Activated naive CD4-positive, alpha-beta T cell treated with anti-CD3 and anti-CD28 coated beads, Interleukin-2, amount 50 U/mL, for 16 hours (primary cell): ENCODE measurements at places on chromosomes 3 and 15.

DNA sequence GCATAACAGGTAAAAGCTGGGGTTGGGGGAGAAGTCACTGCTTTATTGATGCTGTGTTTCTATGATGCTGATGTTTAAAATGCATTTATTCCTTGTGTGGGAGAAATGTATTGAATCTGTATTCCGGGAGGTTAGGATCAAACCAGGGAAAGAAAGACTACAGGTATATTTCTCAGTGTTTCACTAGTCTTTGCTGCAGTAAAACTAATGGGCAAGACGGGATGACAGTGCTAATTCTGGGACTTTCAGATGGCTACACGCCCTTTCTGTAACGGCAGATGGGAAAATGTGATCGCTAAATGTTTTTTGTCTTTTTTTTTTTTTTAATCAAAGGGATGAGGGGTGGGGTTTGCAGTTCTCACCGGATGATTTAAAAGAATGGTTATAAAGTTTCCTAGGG lies 393 bp downstream of the CNTN6 start:
- no peak for DNase-seq

GRCh38 chr3:192812743-192813383 lies 85.5 kb upstream of the FGF12 start:
- no peak for DNase-seq

DNA sequence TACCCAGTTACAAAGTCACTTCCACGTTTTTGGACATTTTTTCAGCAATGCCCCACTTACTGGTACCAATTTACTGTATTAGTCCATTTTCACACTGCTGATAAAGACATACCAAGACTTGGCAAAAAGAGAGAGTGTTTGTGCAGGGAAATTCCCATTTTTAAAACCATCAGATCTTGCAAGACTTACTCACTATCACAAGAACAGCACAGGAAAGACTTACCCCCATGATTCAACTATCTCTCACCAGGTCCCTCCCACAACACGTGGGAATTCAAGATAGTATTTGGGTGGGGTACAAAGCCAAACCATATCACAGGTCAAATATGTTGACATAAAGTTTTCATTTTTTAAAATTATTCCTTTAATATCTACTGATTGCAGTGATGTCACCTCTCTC lies 16.2 kb upstream of the ABI3BP start:
- DNase-seq: no peak

DNA sequence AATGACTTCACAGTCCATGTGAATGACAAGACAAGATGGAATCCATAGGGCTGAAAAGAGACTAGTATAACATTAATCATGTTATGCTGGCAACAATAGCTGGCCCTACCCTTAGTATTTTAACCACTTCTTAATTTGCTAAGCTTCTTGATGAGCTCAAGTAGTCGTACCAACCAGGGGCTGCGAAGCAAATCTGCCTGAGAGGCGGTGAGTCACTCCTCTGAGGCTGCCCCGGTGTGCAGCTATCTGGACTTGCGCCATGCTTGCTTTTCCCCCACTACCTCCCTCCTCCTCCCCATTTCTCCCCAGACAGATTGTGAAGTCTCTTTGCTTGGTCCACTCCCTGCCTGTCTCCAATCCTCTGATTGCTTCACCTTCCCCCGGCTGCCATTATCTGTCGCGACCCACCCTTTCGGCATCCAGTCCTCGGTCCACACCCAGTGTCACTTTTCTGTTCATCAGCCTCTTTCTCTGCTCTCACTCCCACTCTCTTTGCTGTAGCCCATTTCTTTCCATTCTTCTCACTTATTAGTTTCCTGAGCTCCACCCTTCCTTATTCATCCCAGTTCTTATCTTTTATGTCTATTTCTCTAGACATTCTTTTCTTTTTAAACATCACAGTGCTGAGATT lies 42.7 kb downstream of the DUT start:
- no peak for DNase-seq

GRCh38 chr3:123660900-123661299 lies 76.0 kb upstream of the HACD2 start:
- no peak for DNase-seq

GRCh38 chr3:15823092-15823491 lies 25.3 kb upstream of the ANKRD28 start:
- no peak for DNase-seq

- DNase-seq: no peak
These were observed 197.5 kb upstream of the BCL6 start for GRCh38 chr3:187942658-187943241.

- no peak for DNase-seq
These were observed 89.6 kb downstream of the MITF start for GRCh38 chr3:69828817-69829216.

DNA sequence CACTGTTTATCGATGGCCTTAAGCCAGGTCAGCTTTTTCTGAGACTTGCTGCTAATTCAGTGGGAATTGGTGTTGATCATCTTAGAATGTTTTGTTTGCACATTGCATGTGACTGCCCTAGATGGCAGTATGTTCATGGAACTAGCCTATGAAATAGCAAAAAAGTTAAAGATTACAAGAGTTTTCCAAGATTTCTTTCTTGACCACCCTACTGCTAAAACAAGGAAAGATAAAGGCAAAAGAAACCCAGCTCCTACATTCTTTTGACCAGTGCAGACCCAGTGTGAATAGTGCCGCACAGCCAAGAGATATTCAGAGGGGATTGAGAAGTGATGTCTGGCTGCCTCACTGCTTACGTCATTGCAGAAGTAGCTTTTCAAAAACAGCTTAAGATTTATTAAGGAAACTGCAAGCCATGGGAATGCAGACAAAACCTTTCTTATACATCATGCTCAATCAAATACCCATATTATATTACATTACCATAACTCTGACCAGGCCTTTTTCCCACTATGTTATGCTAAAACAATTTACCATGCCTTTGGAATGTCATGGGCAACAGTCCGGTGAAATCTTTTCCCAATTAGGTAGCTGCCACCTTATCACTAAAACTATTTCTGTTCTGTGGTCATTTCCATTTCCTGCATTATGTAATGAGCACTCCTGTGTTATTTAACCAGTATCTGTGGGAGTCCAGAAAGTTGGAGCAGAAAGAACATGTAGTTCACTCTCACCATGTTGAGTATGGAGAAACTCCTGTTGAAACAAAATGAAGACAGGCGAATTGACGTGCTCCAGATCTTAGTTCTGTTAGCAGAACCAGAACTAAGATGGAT lies 6.0 kb downstream of the PHLDB2 start:
- no peak for DNase-seq

GRCh38 chr3:15754047-15754446 lies 43.7 kb downstream of the ANKRD28 start:
- DNase-seq: no peak

- DNase-seq: no peak
These were observed 3.1 kb upstream of the A4GNT start for GRCh38 chr3:138135146-138135832.

- DNase-seq: no peak
These were observed 49.4 kb upstream of the UBE2E1 start for GRCh38 chr3:23756206-23756840.

GRCh38 chr3:65481085-65481484 lies 557.6 kb downstream of the MAGI1 start:
- no peak for DNase-seq

- no peak for DNase-seq
These were observed 384.8 kb downstream of the CNTN6 start for GRCh38 chr3:1477669-1478068.

- no peak for DNase-seq
These were observed 16.7 kb downstream of the MIX23 start for GRCh38 chr3:122366379-122366749.

DNA sequence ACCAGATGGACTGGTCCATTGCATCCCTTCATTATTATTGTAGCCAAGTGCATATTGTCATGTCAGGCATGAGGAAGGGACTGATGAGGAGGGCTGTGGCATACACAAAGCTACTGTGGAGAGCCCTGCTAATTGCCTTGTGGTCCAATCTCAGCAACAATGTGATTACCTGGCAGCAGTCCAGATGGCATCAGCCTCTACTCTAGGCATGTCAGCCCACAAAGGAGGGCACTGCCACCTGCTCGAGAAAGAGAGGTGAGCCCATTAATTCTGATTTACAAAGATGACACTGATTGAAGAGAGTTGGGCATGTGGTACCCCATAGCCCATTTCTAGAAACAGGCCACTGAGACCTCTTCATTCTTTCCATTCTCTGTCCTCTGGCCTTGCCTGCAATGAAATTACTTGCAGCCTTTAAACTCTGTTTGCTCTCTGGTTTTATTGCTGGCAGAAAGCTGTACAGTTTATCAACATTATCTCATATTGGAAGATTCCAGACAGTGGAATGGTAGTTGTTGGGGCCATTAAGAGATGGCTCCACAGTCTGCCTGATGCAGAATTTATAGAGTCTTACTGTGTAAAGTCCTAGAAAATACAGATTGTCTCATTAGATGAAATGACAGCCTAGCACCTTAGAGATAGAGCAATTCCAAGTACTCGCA lies 307.7 kb downstream of the ARPP21 start:
- DNase-seq: no peak

GRCh38 chr3:171049861-171050444 lies 23.4 kb upstream of the SLC2A2 start:
- peak; percentile 28 for DNase-seq

GRCh38 chr15:77543159-77543882 lies 89.4 kb downstream of the LINGO1 start:
- DNase-seq: peak; percentile 83

DNA sequence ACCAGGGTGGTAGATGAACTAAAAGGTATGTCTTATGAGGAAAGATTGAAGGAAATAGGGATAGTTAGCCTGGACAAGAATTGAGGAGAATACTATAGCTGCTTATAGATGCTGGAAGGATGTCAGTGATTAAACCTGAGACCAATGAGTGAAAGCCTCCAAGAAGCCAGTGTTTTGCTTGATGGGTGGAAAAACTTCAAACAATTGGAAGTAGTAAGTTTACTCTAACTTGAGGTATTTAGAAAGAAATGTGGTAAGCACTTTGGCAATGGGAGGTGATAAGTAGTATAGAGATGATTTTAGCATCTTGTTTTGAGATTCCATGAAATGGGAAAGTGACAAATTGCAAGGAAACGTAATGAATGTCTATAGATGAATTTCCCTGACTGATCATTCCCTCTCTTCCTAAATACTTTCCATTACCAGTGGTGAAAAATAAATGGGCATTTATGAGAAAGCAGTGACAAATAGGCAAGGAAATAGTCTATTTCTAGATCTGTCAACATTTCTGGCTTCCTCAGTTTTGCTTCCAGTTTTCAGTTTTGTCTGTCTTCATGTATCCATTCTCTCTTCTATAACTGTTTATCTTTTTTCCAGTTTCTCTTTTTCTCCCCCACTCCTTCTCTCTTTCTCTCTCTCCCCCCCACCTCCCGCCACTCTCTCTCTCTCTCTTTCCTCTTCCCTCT lies 19.2 kb downstream of the SLC15A2 start:
- DNase-seq: no peak

- DNase-seq: no peak
These were observed 29.8 kb upstream of the FAH start for GRCh38 chr15:80123034-80123433.

DNA sequence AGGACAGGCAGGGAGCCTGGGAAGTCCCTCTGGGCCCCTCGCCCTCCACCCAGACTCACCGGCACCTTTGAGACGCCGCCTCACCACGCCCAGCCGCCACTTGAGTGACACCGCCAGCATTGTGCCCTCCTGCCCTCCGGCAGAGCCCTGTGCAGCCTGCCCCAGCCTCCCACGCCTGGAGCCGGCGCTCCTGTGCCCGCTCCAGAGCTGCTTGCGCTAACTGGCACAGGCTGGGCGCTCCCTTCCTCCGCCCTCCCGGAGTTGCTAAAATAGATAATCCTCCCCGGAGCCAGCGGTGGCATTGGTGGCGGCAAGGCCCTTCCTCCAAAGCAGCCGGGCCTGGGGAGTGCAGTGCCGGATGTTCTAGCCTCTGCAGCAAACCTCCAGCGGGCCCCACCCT lies 15.7 kb upstream of the GRIP2 start:
- DNase-seq: no peak

DNA sequence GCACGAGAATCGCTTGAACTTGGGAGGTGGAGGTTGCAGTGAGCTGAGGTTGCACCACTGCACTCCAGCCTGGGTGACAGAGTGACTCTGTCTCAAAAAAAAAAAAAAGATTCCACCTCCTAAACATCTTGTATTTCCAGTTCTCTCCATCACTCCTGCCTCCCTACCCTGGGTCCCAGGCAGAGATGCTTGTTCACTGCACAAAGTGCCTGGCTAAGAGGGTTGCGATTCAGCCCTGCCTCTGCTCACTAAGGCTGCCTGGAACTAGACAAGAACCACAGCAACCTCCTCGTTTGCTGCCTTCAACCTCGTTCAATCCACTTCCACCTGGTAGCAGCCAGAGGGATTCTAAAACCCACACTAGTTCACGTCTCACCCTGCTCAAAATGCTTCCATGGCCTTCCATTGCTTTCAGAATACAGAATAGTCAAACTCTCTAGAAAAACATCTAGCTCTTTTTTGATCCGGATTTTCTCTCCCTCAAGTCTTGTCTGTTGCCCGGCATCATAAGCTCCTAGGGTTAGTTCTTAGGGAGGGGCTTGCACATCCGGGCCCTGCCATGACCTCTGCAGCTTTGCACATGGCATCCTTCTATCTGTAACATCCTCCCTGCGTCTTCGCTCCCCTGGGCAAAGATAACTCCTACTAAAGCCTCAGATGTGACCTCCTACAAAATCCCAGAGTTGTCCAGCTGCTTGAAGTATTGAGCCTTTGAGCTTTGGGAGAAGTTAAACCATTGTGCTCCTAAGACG lies 1.0 kb upstream of the MCM2 start:
- no peak for DNase-seq

- DNase-seq: no peak
These were observed 215.5 kb downstream of the CACNA2D3 start for GRCh38 chr3:54337846-54338245.

DNA sequence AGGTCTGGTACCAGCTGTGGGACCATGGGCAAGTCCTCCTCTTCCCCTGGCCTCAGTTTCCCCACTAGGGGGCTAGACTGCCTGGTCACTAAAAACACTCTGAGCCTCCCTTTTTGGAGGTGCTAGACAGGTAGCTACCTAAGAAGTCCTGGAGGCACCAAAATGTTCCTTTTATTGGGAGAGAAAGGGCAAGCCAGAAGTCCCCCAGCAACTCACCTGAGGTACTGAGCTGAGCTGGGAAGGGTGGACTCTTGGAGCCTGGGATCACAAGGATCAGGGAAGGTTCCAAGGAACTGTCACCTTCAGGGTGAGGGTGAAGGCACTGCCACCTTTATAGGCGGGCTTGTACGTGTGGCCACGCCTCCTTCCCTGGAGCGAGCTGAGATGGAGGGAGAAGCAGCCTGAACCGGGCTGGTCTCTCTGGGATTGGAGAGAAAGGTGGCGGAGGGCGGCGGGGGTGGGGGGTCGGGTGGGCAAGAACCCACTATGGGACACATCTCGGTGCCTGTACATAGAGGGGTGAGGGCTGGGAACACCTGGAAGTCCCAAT lies at the start of gene CYP1A1:
TSS of gene CYP1A1 (minus strand) at position 304 of the 550 bp plus-strand sequence. CDS start 2,431 bp downstream, outside the sequence.
- DNase-seq: peak; percentile 58
